ENCODE measurements at places on chromosomes 2 and 18.

- no peak for DNase-seq
Measured at GRCh38 chr2:168188002-168188401, 59.4 kb downstream of the STK39 start.

DNA sequence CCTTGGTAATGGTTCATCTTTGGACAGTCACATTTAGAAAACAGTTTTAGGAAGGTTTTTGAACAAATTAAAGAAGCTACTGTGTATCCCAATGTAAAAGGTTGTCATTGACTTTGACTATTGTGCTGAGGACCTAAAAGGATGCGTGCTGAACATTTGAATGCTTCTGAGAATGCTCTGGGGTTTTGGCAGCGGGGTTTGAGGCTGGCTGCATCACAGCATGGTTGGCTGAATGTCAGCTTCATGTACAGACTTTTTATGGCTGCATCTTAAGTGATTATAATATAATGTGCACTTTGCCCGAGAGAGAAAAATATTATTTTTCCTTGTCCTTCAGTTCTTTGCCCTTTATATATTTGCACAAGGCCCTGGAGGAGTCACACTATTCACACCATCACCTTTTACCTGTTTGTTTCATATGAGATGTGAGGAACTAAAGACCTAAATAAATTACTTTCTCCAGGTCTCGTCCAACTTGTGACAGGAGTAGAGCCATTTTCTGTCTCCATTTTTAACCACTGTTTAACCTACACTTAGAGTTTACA lies 125.9 kb downstream of the CCDC85A start:
- DNase-seq, result no peak

- no peak for DNase-seq
Measured at GRCh38 chr2:234747032-234747431, 204.8 kb upstream of the SH3BP4 start.

- no peak for DNase-seq
Measured at GRCh38 chr2:125745514-125745913, 910.4 kb upstream of the GYPC start.

DNA sequence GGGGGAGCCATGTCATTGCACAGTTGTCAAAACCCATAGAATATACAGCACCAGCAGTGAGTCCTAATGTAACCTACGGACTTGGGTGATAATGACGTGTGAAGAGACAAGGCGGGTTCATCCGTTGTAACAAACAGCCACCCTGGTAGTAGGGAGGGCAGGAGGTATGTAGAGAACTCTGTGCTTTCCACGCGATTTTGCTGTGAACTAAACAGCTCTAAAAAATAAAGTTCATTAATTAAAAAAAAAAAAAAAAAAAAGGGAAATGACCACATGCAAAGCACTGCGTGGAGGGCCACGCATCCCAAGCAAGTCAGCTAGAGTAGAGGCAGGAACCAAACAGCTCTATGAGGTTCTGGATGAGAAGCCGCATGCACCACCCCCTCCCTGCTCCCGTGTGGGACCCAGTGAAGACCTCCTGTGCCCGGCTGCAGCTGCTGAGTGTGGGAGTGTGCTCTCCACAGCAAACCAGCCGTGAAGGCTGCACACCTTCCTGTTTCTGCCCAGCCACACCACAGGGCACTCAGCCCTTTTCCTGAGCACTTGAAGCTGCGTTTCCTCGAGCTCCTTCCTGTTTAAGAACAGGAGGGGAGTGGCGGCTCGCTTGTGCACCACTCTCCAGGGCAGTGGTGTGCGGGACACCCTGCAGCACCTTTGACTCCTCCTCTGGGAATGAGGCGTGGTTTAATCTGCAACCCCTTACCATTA lies 65.6 kb downstream of the ODC1 start:
- DNase-seq, result no peak

GRCh38 chr2:24362253-24362652 lies 1.9 kb upstream of the ITSN2 start:
- no peak for DNase-seq

- no peak for DNase-seq
Measured at GRCh38 chr2:174753038-174753633, 11.1 kb downstream of the CHRNA1 start.

DNA sequence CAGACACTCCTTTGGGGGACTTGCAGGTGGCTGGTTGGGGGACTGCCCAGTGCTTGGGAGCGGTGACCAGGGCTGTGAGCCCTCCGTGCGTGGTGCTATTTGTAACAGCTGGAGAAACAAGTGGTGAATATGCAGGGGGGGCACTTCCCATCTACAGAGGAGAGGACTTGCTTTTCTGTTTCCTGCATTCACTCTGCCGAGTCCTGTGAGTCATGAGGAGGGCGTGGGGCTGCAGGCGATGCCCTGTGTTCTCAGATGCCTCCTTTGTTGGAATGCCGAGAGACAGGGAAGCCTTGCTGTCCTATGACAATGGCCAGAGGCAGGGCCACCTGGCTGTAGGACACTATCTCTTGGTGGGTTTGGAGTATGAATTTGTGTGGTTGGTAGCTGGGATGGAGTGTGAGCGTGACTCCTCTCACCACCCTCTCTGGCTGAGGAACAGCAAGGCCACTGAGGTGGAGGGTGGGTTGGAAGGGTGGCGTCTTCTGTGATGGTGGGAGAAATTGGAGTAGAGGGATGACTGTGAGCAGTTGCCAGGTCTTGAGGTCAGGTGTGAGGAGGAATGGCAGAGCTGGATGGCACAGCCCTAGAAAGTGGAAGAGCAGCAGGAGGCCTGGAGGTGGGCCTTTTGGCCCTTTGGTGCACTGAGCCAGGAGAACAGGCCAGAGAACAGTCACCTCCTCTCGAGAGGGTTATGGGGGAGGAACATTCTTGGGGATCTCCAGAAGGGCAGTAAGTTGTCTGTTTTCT lies 24.3 kb downstream of the FHOD3 start:
- no peak for DNase-seq

DNA sequence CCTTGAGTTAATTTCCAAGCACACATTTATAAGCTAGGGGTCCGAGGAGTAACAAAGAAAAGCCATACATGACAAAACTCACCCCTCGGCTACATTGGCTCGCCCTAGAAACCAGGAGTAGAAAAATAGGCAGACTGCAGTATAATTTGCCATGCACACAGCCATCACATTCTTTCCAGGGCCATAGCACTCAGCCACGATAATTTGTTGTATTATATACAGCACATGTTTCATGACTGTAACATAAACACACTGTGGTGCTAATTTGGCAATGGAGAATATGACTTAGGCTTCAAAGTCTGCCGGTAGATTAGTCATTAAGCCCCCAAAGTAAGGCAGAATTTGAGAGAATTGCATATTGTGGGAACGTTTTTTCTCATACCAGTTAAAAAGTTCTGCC lies 254.9 kb downstream of the ZNF521 start:
- no peak for DNase-seq

DNA sequence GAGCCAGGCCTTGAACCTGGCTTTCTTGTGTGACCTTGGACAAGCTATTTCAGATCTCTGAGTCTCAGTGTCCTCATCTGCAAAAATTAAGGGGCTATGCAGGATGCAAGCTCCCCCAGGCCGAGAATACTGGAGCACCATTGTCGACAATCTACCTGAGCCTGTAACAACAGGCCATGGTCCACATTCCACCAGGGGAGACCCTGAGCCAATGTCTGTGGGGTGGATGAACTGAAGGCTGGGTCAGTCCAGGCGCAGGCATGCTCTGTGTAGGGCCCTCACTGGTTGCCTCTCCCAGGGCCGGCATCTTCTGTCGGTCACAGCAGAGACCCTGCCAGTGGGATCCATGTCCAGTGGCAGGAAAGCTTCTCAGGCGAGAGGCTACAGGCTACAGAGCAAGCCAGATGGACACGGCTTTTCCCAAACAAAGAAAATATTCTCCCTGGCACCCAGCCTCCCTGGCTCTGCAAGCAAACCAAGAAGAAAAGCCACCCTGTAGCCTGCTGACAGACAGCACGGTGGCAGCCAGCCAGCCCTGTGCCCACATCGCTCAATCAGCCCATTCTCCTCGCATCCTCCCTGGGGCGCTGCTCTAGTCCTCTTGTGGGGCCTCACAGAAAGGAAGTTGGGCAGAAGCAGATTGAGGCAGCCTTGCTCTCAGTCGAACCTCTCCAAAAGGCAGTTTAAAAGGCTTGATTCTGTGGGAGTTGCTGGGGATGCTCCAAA lies 48.7 kb upstream of the FZD7 start:
- no peak for DNase-seq

DNA sequence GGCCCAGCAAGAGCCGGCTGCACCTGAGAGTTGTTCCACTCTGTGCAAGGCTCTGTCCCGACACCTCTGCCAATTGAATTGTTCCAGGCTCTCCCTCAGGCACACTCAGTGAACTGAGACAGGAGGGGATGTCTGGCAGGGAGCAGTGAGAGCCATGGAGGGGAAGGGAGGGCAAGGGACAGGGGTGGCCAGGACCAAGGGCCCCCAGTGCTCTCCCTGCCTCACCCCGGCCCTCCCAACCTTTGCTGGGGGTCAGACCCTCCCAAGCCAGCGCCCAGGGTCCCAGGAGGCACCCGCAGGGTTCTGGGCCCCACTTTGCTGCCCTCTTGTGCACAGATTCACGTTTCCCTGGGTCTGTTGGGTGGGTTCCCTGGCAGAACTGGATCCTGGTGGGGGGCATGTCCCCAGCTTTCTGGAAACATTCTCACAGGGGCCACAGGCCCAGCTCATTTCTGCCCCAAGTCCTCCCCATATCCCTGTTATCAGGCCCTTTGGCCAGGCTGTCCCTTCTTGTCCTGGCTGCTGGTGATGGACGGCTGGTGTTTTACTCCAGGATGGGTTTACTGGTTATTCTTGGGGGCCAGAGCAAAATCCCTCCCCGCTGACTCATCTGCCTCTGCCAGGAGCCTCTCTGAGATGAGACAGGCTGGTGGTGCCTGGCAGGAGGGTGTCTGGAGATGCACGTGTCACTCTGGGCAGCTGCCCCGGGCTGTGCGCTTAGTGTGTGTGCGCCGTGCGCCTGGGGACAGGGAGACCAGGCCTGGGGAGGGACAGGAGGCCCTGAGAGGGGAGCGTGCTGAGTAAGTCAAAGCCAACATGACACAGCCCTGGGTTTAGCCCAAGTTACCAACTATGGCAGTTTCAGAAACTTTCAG lies 136.5 kb upstream of the CTDP1 start:
- no peak for DNase-seq

GRCh38 chr18:2559249-2559648 lies 12.1 kb downstream of the METTL4 start:
- DNase-seq, result no peak

GRCh38 chr2:53969968-53970723 lies 647 bp downstream of the PSME4 start:
- DNase-seq, result no peak

DNA sequence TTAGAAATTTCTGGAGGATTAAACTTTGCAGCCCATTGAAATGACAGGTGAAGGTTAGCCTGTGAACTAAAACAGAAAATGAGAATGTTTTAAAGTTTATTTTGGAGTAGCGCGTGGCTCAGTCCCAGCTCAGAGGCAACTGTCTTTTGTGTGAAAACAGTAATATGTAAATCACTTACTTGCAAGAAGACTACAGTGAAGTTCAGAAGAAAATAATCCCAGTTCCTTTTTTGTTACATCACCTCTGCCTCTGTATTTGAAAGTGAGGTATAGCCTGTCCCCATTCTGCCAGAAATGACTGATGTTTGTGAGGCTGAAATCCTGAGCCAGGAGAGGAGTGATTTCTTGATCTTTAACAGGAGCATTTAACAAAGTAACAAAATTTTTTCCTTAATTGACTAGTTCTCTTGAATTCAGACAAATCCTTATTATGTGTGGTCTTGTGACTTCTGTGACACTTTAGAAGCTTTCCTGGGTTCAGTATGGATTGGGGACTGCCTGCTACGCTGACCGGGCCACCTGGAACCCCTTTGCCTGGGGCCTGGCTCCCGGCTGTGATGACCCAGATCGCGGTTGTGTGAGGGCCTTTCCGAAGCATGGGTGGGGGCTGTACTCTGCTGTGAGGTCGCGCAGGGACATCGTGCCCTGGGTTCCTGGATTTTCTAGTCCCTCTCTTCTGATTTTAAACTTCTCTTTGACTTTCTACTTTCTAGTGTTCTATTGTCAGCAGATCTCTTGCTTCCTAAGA lies 24.3 kb downstream of the TRAPPC12 start:
- DNase-seq, result no peak

DNA sequence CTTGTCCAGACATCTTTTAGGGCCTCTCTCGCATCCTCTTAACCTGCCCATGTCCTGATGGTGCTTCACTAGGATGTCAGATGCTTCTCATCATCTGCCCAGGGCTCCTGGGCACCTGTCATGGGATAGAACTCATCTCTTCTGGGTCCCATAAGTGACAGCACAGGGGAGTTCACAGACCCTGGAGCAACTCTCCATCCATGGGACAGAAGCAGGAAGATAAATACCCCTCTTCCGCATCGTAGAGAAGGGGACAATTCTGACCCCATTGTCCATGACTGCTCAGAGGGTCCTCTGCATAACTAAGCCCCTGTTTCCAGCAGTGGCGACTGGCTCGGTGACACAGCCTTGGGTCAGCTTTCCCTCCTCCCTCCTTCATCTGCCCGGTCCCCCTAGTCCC lies 82.3 kb downstream of the TWIST2 start:
- no peak for DNase-seq

GRCh38 chr18:80177128-80177527 lies 68.1 kb downstream of the ADNP2 start:
- no peak for DNase-seq

DNA sequence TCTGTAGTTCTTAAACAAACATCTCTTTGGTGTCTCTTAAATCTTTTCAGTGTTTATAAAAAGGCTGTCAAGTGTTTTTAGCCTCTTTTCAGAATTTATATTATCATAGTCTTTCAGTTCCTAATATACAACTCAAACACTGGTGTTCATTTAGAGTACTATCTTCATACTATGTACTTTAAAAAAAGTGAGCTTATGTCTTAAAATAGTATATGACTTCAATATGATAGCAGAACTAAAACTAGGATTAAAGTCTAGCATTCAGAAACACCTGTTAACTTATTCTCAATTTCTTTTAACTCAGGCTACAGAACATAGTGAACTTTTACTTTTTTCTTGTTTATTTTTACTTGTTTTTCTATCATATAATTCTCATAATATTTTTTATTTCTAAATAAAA lies 14.7 kb upstream of the IKZF2 start:
- no peak for DNase-seq

DNA sequence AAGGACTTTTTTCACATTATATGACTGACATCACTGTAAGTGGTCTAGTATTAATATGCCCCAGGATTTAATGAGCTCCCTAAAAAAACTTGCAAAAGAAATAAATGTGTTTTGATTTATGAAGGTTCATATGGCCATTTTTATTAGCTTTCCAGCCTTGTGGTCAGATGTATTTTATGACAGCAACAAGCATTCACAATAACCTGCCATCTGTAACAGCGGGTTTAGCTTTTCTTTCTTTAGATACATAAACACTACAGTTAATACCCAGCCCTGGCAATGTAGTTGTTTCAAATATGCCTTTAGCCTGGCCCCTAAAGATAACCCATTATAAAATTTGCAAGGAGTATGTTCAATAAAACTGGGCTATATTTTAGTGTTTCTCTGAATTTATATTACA lies 1063.8 kb downstream of the SOCS6 start:
- DNase-seq, result no peak

- DNase-seq, result no peak
Measured at GRCh38 chr2:118599141-118599540, 248.3 kb downstream of the EN1 start.

GRCh38 chr2:113157118-113157896 lies 16.5 kb upstream of the PSD4 start:
- DNase-seq, result no peak

Data from NCI-H1436 treated with DMSO at 0.1 percent for 48 hours (cell line).